ENCODE measurements at places on chromosomes 1 and 21.

- DNase-seq = no peak
Measured at GRCh38 chr1:202276081-202276715, 65.5 kb downstream of the UBE2T start.

DNA sequence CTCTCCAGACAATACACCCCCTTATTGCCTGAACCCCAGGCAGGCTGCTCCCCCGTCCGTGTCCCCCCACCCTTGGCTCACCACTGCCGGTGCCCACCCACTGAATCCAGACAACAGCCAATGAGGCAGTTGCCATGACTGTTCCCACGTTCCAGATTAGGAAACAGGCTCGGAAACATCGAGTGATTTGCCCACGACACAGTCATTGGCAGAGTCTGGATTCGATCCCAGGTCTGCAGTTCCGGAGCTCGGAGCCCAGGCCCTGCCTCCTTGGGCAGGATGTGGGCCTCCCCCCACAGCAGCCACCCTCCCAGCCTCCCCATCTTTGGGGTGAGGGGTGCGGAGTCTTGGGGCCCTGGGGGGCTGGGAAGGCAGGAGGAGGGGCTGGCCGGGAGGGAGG lies 20.3 kb upstream of the CLSTN1 start:
- DNase-seq = no peak

DNA sequence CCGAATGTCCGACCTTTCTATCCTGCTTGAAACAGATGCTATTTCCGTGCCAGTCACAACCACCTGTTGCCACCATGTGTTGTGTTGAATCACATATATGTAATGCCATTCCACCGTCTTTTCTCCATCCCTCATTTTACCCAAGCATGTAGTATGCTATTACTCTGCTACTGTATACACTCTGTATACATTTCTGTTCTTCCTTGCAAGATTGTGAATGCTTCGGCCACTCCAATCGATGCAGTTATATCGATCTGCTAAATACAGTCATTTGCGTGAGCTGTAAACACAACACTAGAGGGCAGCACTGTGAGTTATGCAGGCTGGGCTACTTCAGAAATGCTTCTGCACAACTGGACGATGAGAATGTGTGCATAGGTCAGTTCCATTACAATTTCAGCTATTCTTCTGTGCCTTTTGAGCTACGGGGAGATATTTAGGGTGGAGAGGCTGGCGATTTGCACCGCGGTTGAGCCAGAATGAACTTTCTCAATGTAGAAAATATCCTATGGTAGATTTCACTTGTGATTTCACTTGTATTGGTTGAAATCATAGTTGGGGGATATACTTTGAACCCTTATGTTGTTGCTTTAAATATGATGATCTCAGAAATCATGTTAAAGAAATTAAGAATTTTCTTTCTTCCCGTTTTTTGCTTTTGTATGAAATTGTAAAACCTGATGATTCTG lies 289.8 kb downstream of the NTNG1 start:
- peak; percentile 24 for DNase-seq

DNA sequence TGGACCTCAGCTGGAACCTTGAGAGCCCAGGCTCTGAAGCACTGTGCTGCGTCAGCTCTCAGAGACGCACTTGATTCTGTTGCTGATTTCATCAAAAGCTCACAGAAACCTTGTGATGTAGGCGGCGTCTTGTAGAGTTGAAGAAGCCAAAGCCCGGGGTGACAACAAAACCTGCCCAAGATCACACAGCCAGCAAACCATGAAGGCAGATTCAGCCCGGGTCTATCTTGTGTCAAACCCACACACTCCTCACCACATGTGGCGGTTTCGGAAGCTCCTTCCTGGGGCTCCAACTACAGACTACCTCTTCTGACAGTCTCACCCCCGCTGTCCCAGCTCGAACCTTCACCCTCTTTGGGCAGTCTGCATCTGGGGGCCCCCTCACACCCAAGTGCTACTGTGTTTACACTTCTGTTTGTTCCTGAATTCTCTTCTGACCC lies 50.4 kb downstream of the TENT5C start:
- DNase-seq = peak; percentile 92

DNA sequence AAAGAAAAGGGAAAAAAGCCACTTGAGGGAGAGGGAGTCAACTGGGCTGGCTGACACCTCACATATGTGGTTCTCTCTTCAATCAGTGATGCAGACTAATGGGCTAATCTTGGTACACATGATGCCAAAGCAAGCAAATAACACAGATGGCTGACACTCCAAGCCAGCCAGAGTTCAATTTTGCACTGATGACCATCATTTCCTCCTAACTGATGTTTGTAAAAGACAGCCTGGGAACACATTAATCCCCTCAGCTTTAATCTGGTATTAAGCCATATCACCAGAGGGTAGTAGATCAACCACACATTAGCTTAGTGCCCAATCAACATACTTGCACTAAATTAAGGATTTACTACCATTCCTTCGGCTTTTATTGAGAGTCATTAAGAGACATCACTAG lies 2.8 kb downstream of the VPS72 start:
- DNase-seq = no peak

- no peak for DNase-seq
Measured at GRCh38 chr21:41921021-41921420, 32.8 kb downstream of the C2CD2 start.

DNA sequence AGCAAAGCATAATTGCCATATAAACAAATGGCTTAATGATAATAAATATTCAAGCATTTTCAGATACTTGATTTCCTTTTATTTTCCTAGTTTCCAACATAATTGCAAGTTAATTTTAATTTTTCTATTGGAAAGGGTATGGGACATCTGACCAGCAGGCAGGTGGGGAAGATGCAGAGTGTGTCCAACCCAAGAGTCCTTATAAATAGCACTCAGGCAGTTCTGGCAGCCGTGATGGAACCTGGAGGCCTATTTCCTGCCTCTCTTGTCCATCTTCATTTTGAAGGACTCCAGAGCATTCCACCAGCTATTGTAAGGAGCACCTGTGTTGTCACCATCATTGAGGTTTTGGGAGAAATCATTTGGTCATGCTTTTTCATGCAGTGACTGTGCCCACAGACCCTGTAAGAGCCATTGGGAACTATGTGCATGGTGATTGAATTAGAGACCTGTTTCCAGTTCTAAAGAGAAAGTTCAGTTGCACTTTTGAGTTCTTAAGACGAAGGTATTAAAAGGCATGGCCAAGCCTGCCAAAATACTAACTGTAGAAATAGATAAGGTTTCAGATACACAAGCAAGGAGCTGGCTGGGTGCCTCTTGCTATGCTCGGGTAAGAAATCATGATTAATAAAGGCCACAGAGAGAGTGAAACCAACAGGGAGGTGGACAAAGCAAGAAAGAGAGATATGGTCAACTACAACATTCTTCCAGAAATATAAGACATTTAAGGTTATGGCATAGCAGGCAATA lies 92.3 kb downstream of the SPATA46 start:
- DNase-seq = no peak
